ENCODE measurements at places on chromosomes 12 and 14.
A peak's percentile ranks its signal among the peaks of the same experiment; 100 is the strongest.

DNA sequence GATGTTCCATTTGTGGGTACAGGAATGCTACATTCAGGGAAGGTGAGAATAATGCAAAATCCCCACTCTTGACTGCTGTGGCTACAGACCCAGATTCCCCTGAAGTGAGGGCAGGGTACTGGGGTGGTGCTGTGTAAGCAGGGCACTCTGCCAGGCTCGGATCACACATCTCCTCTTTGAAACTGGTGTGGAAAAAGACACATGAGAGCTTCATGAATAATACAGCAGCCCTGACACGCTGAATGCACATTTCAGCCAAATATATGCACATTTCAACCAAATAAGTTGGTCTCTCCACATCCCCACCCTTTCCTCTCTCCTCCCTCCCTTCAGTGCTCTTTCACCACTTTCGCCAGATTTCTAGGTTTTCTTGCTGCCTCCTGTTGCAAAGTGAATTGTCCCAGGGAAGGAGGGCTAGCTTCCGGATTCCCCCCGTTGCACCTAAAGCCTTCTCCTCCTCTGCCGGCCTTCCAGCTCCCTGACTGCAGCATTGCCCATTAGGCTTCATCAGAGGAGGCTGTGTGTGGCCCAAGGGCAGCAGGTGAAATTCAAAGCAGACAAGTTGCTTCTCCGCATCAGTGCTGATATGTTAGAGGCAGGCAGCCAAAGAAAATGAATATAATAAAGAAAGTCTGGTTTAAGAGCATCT is 118.2 kb upstream of the TMCC3 start:
- no peak for DNase-seq

DNA sequence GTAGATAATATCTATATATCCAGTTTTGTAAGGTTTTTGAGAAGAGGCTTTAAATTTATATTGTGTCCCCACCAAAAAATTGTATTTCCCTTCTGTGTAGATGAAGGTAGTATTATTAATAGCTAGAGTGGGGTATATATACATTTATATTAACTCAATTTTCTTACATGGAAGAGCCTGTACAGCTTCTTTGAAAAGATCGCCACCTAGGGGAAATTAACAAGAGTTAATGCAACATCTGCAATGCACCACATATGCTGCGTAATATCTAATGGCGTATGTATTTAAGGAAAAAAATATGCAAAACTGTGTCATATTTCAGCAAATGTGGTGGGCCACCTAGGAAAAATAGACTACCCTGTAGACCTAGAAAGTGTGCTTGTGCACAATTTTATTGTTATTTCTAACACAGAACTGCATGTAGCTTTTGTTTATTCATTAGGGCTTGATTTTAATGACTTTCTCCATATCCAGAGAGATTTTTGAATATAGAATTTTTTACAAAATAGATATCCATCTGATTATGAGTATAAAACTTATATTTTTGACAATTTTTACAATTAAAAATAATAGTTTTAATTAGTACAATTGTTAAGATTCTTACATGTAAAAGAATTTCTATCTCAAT is 14.0 kb downstream of the CCER1 start:
- DNase-seq: no peak

DNA sequence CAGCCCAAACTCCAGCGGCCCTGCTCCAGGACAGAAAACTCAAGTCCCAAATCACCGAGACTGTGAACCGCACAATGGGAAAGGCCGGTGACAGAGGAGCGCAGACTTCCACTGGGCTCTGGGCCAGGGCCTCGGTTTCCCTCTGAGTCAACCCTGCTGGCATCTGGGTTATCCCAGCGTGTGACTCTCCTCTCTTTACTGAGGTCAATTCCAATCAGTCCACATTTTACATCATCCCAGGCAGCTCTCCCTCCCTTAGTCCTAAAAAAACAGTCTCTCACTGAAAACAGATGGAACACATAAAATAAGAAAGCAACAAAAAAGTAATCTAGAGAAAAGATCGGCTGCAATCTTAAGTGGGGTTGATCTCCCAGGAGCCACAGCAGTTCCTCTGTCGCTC is 36.9 kb downstream of the ITPK1 start:
- DNase-seq: no peak

GRCh38 chr12:20194171-20194570 is 174.2 kb upstream of the PDE3A start:
- no peak for DNase-seq

DNA sequence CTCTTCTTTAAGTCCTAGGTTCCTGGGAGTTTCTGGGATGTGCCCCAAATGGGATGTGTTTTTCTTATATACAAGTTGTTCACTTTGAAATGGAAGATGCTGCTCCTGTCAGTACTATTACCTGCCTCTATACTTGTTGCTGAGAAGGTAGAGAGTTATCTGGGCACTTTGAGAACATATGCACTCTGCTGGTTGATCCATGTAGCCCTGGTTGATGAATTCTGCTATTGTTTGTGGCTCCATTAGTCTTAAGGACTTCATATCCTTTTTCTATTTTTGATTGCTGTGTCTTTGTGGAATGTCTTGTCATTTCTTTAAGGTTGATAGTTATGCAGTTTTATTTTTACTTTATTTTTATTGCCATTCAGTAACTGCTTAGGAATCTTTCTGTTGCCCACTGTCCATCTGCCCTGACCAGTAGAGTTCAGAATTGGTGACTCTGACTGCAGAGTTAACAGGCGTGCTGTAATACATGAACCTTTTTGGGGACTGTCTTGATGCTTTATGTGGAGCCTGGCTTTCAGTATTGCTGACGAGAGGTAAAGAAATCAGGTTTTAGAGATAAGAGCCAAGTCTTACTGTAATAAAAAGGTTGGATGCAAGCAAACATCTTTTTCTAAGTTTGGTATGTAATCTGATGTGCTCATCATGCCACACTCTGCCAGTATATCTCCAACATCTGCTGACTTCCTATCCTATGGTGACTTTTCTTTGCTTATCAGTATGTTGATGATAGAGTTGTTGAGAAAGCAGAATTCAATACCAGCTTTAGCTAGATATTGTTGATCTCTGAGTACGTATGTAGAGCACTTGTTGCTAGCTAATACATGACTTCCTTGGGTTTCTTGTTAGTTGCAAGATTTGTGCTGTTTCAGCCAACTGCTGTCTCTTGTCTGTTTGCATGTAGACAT is 1.6 kb downstream of the GMPR2 start:
- no peak for DNase-seq

DNA sequence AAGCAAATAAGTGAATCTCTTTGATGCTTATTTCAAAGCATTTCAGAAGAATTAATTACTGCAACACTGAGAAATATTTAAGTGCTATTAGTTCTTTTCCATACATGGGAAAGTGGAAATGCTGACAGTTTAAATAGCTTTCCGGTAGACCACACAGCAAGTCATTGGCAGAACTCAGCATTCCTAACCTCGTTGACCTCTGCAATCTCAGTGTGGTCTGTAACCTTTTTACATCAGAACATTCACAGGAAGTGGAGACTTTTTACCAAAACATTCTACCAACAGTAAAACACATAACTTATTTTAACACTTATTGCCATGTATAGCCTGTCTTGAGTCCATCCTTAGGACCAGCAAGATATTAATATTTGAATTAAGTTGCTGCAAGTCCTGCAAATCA is 249.5 kb upstream of the DCN start:
- no peak for DNase-seq

DNA sequence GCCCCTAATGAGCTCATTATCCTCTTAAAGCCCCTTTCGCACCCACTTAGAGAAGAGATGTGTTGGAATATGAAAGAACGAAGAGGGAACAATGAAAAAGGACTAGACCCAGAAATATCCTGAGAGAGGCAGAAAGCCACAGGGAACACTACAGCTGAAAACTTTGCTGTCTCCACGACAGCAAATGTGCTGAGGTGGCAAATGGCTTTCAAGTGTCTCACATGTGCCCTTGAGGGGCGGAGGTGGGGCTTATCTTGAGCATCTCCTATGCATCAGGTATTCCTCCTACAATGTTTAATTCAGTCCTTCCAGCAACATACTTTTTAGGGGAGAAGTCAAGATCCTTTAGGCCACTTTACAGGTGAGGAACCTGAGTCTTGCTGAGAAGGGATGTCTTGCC is 62.9 kb downstream of the WSCD2 start:
- no peak for DNase-seq

GRCh38 chr14:35959835-35960234 is 133.7 kb downstream of the BRMS1L start:
- no peak for DNase-seq

- no peak for DNase-seq
Measured at GRCh38 chr12:124604264-124604680, 36.9 kb upstream of the NCOR2 start.

GRCh38 chr12:25864306-25865276 is 93.9 kb upstream of the RASSF8 start:
- DNase-seq: no peak

GRCh38 chr12:57809425-57809824 is 9.1 kb downstream of the AVIL start:
- no peak for DNase-seq

GRCh38 chr12:64760808-64761573 is 1.8 kb upstream of the GNS start:
- DNase-seq: no peak

GRCh38 chr12:81257947-81258551 is 180.2 kb downstream of the ACSS3 start:
- no peak for DNase-seq

GRCh38 chr14:72619111-72619571 is 274.8 kb downstream of the DPF3 start:
- DNase-seq: no peak

GRCh38 chr12:109612975-109613502 is 39.4 kb downstream of the MVK start:
- DNase-seq: no peak

DNA sequence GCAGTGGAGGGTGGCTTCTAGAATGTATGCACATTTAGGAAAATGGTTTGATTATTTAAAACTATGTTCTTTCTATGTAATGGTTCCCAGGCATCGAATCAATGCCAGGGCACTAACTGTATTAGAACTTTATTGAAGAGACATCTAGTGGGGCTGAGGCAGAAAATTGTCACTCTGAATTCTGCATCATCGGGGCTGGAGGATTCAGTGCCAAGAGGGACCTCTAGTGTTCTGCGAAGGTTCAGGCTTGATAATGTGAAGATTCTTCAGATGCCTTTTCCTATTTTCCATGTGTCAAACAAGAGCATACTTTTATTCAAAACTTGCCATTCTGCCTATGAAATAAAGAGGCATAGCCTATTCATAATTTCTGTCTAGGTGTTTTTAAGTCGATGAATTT is 146.3 kb downstream of the CAND1 start:
- DNase-seq: no peak

- DNase-seq: no peak
Measured at GRCh38 chr12:112812600-112813406, 21.3 kb downstream of the RPH3A start.

GRCh38 chr12:6570264-6570887 is 2.3 kb upstream of the NOP2 start:
- DNase-seq: peak; percentile 42

DNA sequence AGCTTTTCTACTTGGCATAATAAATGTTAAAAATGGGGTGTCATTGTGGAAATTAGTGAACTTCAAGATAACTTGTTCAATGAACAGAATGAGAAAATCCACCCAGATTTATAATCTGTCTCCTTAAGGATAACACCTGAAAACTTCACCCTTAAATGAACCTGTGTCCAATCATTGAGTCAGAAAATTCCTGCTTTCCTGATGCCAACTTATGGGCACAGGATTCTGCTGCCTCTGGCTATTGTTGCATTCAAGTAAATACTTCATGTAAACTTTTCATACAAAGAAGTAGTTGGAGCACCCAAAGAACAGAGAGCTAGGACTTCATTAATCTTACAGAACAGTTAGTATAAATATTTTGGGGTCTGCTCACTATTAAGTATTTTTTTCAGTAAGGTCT is 98.9 kb upstream of the PLEKHA5 start:
- DNase-seq: no peak

DNA sequence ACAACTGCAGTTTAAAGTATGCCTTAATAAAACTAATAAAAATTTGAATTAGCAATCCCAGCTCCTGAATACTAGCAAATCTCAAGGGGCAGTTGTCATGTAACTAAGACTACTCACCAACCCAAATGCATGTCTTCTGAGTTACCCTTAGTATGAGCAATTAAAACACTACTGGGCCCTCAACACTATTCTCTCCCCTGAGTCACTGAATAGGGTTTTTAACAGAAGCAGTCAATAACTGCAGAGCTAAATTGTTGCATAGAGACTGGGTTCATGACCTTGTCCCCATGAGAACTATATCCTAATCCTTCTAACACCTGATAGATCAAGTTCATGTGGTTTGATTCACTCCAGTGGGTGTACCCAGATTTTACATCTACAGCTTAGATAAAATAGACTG is 38.8 kb downstream of the MDM1 start:
- DNase-seq: no peak

- DNase-seq: no peak
Measured at GRCh38 chr12:130044991-130045621, 117.2 kb upstream of the FZD10 start.

Data from CD4-positive, alpha-beta T cell treated with Interferon gamma for 1 hour (primary cell).